NCI-H226 (cell line): ENCODE measurements at places on chromosomes 2 and 18.
A peak's percentile ranks its signal among the peaks of the same experiment; 100 is the strongest.

- peak; percentile 80 for DNase-seq
Measured at GRCh38 chr2:207423886-207424285, 105.9 kb upstream of the CREB1 start.

DNA sequence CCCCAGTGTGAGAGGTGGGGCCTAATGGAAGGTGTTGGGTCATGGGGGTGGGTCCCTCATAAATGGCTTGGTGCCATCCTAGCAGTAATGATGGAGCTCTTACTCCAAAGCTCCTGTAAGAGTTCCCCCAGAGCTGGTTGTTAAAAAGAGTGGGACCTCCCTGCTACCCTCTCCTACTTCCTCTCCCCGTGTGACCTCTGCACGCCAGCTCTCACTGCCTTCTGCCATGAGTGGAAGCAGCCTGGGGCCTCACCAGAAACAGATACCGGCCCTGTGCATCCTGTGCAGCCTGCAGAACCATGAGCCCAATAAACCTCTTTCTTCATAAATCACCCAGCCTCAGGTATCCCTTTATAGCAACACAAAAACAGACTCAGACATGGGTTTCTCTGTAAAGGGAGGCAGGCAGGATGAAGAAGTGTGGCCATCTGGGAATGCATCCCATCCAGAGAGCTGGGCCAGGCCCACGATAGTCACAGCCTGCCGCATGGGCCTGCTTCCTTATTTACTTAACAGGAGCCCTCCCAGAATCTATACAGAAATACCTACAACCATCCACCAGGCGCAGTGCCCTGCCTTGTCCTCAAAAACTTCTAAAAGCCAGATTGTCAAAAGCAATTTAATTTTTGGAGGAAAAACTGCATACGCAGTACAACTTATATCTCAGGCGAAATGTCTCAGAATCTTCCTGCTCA lies 7.5 kb downstream of the PRLH start:
- DNase-seq, result no peak

GRCh38 chr2:29227935-29228675 lies 112.9 kb downstream of the CLIP4 start:
- DNase-seq, result peak; percentile 93

DNA sequence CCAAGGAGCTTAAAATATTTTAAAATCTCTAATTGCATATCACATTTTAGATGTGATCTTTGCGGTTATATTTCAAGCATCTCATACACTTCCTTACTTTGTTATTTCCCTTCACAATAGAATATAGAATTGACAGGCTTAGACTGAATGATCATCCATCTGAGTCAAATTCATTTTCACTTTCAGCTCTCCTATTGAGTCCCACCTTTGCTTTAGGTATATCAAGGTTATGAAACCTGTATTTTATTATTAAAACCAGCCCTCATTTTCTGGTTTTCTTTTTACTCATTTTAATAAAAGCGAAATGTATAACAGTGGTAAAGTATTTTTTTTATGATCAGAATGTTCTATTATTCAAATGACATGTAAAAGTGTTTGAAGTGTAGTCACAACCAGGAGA lies 162.9 kb upstream of the KYNU start:
- no peak for DNase-seq

- DNase-seq, result no peak
Measured at GRCh38 chr2:34121076-34121475, 522.0 kb upstream of the FAM98A start.

DNA sequence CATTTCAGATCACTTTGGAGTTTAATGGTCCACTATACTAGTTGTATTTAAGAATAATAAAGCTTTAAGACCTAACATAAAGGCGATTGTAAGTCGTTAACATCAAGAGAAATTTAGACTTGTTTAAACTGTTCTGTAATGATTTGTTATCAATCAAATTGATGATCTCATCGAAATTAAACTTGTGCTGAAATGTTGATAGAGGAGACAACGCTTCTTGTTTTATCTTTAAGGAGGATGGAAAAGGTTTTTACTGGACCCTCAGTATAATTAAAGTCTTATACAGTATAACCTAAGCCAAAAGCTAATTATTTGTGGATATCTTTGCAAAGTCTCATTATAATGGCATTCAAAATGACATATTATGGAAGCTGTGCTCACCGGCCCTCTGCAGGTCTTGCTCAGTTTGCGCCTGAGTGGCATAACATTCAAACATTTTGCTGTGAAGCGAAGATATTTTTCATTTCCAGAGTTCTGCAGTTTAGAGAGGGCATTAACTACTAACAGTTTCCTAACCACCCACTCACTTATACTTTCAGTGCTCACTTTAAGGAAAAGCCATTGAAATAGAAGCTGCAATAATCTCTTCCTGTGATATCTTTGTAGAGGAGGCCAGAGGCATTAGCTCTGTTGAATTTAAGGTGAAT lies 1.4 kb upstream of the SERTAD2 start:
- no peak for DNase-seq

DNA sequence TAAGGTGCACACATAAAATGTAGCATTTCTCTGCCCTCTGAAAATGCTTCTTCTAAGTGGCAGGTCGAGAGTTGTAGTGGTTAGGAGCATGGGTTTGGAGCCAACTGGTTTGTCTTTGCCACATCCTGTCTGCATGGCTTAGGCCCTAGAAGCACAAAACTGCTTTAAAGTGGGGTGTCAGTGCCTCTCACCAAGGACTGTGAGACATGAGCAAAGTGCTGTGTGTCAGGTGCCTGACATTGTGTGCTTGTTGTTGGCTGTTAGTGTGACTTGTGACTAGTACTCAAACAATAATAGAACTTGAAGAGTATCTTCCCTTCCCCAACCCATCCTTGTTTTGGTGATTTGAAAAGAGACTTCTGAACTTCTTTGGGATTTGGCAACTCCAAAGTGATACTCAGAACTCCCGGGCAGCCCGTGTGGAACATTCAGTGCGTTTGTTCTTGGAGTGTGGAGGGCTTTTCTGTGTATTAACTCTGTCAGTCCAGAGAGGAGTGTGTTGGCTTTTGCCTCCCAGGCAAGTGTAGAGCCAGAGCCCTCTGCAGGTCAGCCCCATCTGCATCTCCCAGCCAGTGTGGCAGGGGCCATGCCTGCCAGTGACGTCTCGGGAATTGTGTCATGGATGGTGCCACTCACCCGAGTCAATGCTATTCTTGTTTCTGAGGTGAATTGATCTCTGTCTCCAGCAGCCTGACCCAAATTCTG lies 5.0 kb downstream of the MGAT5 start:
- DNase-seq, result no peak

DNA sequence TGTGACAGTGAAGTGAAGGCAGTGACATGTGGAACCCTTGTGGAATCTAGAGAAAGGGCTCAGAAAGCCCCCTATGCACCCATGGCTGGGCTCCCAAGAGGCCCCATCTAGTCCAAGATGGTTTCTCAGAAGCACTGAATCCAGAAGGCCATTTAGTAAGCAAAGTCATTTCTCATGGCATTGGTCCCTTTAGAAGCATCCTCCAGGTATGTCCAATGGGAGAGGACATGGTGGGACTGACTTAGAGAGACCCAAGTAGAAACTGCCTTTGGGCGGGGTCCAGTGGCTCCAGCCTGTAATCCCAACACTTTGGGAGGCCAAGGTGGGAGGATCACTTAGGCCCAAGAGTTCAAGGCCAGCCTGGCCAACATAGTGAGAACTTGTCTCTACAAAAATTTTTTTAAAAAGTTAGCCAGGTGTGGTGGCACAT lies 72.5 kb upstream of the RMDN2 start:
- DNase-seq, result no peak

DNA sequence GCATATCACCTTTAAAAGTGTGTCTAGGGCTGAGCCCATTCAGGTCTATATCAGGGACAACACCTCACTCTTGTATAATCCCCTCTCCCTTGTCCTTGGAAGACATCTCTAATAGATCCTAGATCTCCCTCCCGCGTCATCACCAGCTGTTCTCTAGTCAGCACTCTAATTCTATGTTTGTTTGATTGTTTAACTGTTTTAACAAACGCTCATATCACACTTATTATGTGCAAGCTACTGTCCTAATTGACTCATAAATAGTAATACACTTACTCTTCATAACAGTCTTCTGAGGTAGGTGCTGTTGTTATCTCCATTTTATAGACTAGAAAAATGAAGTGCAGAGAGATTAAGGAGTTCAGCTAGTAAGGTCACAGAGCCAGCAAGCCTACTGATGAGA lies 1.6 kb upstream of the ERMN start:
- DNase-seq, result no peak

DNA sequence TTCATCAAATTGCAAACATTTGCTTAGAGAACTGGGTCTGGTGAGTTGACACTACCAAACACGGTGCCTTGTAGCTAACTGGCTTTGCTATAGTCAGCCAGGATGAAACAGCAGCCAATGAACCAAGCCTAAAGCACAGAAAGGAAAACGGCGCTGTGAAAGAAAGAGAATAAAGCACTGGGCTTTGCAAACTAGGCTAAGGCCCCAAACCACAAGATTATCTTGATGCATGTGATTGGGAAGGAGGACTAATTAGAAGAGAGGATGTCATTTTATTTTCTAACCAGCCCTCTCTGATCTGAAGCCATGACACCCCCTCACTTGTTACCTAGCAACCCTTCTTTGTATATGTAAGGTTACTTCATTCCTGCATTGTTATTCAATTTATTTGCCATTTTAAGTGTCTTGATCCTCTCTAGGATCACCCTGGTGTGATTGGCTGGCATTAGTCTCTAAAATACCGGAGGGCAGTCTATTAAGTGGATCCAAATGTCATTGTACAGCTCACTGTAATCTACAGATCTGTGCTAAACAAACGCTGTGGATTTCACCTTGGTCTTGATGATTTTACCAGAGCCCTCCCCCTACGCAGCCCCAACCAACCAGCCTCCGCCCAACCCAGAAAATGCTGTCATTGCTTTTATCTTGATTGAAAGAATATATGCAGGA lies 395.4 kb upstream of the ACVR2A start:
- no peak for DNase-seq
